ENCODE measurements at places on chromosomes 6 and 20. TPM values are rescaled to one million over a fixed set of nuclear protein-coding genes. Genes with fewer than 3 reads are reported as not detected.

DNA sequence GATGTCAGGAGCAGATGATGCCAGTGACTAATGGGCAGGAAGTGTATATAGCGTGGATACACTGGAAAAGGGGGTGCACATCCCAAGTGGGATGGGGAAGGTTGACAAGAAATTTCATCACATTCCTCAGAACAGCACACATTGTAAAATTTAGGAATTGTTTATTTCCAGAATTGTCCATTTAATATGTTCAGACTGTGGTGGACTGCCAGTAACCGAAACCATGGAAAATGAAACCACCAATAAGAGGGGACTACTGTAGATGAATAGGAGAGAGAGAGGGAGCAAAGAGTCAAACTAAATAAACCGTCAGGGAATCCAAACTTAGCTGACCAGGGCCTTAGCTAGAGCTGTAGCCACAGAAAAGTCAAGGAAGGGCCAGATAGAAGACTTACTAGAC is 164.4 kb upstream of the PRDM1 start:
- no peak for DNase-seq

- no peak for DNase-seq
Observed at GRCh38 chr6:48919555-48919954, 543.5 kb downstream of the MMUT start.

DNA sequence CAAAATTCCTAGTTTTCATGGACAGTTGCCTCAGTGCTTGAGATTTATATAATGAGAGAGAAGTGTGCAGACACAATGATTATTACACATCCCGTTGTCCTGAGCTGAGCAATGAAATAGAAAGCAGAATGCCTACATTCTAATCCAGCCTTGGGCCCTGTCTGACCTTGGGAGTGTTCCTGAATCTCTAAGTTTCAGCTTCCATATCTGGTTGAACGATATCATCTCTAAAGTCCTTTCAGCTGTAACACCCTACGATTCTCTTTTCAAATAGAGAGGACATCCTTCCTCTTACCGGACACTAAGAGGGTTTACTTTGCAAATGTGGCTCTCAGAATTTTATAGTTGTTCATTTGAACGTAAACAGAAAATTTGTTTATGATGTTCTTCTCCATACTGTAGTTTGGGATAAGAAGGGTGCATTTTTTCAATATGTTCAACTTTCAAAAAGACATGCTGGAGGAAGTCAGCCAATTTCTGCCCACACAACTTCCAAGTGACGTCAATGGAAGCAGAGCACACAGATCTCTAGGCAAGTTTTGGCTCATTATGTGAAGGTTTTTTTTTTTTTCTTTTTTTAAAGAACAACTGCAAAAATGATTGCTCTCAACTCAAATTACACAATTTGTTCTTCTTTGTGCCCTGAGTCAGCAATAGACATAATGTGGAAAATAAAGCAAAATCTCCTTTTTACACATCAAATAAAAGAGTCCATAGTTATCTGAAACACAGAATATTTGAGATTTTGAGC is 50.4 kb downstream of the PDE7B start:
- peak; percentile 58 for DNase-seq

DNA sequence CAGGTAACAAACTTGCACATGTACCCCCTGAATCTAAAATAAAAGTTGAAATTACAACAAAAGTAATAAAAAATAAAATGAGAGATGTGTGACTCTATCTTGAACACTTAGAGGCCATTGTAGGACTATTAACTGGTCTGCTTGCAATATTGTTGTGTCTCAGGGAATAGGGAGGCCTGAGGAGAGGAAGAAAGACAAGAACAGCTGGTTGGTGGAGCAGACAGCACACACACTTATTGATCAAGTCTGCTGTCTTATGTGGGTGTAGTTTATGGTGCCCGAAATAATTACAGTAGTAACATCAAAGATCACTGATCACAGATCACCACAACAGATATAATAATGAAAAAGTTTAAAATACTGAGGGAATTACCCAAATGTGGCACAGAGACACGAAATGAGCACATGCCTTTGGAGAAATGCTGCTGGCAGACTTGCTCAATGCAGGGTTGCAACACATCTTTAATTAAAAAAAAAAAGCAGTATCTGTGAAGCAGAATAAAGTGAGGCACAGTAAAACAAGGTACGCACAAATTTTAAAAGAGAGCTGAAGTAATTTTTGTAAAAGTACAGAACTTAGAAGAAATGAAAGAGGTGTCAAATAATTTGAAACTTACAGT is 110.1 kb upstream of the HDAC2 start:
- DNase-seq: no peak

DNA sequence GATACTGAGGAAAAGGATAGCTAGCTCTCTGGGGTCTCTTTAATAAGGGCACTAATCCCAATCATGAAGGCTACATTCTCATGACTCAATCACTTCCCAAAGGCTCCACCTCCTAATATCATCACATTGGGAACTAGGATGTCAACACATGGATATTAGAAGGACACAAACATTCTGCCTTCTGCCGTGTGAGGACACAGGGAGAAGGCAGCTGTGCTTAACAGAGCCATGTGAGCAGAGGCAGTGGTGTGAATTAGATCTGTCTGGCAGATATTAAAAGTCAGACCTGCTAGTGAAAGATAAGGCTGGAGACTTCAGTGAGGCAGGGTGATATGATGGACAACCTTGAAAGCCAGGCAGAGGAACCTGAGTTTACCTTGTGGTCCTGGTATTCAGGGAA is 341.9 kb downstream of the ARHGAP18 start:
- DNase-seq: no peak

DNA sequence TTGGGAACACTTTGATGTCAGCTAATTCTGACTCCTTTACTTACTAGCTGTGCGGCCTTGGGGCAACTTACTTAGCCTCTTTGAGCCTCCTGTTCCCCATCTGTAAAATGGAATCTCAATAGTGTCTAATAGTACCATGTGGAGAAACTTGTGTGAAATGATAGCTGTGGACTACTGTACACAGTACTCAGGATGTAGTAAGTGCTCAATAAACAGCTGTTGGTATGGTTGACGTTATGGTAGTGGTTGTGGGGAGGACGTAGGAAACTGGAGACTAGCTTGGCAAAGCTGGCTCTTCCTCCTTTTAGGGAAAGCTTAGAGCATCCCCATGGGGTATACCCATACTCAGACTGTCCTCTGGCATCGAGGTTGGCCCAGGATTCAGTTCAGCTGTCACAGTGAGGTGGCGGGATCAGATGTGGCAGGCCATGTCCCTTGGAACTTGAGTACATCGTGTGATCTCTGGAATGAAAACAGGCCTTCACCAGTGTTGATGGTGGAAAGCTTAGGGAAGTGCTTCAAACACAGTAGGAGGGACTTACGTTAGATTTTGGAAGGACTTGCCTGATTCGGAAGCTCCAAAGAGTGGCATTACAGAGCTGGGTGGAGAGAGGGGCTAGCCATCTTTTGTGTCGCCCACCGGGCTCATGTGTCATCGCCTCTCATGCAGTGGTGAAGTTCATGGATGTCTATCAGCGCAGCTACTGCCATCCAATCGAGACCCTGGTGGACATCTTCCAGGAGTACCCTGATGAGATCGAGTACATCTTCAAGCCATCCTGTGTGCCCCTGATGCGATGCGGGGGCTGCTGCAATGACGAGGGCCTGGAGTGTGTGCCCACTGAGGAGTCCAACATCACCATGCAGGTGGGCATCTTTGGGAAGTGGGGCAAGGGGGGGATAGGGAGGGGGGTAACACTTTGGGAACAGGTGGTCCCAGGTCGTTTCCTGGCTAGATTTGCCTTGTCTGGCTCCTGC is 7.1 kb downstream of the VEGFA start:
- no peak for DNase-seq

- no peak for DNase-seq
Observed at GRCh38 chr6:24251339-24251738, 106.5 kb downstream of the DCDC2 start.

DNA sequence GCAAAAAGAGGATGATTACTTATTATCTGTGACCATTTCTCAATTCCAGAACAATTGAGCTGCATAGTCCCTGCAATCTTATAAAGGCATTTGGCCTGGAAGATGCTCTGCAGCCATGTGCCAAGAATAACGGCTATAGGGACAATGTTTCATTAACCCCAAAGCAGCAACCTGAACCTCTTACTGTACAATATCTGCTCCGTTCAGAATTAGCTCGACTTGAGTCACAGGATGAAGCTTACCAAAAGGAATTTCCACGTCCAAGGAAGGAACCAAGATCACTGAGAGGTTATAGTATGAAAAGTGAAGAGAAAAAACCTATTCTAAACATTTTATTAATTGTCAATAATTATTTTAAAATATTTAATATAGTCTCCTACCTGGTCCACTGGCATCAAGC is 167.3 kb upstream of the GMDS start:
- DNase-seq: no peak

GRCh38 chr20:60424267-60424902 is 466.2 kb downstream of the CDH26 start:
- no peak for DNase-seq

The B3GAT2 gene
- 1.3 TPM for polyA plus RNA-seq

The CLPSL1 gene
- polyA plus RNA-seq: not detected

The PAK5 gene
- 0.14 TPM for polyA plus RNA-seq

The RAB23 gene
- polyA plus RNA-seq: 11.2 TPM

The CRISP3 gene
- polyA plus RNA-seq: 0.28 TPM

The OPRM1 gene
- 0.05 TPM for polyA plus RNA-seq

Measured in forelimb muscle (tissue), 1 donor.